ENCODE measurements at places on chromosomes 7 and 10.
A peak's percentile ranks its signal among the peaks of the same experiment; 100 is the strongest.

- no peak for DNase-seq
Measured at GRCh38 chr10:127940866-127941640, 34.1 kb downstream of the PTPRE start.

GRCh38 chr10:104277785-104278184 lies 8.8 kb downstream of the GSTO2 start:
- DNase-seq, result no peak

- DNase-seq, result no peak
Measured at GRCh38 chr10:64286533-64286932, 765.3 kb downstream of the REEP3 start.

GRCh38 chr7:129740574-129741410 lies 129.3 kb downstream of the NRF1 start:
- DNase-seq, result no peak

- no peak for DNase-seq
Measured at GRCh38 chr7:85600395-85600794, 413.5 kb upstream of the SEMA3D start.

DNA sequence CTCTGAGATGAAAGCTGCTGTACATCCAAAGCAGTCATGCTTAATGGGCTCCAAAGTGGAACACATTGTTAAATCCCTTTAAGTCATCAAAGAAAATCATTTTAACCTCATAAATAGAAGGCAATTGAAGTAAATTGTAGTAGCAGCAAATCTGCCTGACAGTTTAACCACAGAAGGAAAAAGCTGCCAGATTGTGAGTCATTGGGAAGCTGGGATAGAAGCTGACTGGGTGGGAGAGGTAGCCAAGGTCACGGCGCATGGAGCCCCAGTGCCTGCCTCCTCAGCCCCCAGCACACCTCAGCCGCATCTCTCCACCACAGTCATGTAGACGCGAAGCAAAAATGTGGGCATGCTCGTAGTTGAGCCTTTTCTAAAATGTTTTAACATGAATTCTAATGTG lies 44.0 kb downstream of the TARP start:
- DNase-seq, result no peak

GRCh38 chr7:24732646-24733413 lies 24.4 kb downstream of the GSDME start:
- DNase-seq, result no peak

GRCh38 chr10:102795453-102796406 lies 41.5 kb downstream of the CYP17A1 start:
- no peak for DNase-seq

DNA sequence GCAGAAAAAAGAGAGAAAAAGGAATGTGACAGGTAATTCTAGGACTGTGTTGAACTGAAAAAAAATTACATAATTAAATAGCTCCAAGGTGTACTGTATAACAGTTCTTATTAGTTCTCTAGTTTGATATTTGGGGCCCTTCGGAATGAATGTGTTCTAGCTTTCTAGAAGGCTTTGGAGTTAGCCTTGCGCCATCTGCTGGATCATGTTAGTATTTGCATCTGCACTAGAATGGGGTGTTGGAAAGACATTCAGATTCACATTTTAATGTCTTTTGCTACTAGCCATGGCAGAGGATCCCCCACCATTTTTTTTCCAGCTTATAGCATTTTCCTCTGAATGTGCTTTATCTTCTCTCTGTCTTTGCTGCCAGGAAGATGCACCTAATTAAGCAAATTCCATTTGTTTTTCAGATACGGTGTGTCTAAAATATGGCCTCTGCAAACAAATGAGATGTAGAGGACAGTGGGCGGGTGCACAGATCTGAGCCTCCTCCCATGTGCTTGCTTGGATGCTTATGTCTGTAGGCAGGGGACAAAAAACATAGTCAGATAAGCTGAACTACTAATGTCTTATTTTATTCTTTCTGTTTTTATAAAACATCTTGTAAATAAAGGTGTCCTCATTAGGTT lies 238.5 kb downstream of the PHF14 start:
- DNase-seq, result peak; percentile 92

DNA sequence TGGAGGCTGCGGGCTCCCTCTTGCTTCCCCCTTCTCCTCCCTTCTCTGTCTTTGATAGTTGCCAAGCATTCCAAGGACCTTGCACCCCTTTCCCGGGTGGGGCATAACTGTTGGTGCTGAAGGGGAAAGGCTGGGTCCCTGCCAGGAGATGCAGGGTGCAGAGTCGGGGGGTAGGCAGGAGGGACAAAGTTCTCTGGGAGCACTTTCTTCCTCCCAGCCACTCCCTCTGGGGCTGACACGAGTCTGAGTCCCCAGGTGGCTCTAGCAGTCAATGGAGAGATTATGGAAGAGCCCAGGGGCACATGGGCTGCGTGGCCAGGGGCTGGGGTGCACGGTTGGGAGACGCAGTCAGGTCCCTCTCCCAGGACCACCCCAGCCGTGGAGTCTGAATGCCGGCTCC lies 2.1 kb downstream of the CLDN15 start:
- DNase-seq, result no peak

DNA sequence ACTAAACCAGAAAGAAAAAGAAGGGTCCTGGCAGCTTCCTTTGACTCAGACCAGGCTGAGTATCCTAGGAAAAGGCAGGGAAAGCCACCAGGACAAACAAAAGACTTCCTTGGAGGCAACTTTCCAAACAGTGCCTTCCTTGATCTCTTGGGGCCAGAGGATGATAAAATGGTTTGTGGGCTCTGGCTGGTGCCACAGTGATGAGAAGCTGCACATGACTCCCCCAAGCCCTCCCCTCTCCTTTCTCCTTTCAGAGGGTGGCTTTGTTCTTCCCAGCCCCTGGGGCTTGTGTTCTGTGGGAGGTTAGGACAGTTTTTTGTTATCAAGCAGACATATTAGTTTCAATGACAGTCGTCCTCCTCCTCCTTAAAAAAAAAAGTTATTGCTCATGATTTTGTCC lies 183.2 kb downstream of the SEM1 start:
- DNase-seq, result no peak

DNA sequence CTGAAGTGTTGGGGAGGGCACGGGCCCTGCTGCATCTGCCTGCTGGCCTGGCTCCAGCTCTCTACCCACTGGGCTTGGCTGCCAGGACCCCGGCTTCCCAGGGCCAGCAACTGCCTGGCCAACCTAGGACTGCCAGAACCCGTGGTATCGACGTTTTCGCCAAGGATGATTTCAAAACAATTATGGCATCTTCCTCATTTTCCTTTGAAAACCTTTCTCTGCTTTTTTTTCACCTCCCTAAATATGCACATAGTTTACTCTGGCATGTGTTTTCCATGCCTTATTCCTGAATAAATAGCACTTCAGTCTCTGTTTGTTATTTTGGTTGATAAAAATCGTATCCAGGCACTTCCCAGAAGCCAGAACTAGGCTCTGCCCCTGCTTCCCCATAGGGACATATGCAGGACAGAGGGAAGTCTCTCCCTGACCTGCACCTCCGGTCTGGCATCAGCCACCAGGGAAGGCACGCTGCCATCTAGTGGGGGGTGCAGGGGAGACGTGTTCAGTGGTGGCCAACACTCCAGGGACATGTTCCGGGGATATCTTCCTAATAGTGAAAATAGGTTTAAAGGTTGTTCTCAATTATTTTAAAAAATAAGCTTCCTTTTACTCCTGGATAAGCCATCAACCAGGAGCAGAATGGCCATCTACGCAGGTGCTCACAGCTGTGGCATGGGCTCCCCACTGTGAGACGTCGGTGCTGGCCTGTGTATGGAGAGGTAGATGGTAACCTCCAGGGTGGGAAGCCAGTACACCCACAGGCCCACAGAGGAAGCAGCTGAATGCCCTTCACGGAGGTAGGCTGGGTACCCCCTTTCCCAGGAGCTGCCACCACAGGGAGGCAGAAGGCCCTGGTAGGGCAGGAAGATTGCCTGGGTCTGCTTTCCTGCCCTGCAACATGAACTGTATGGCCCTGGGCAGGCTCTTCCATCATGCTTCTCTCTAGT lies 30.7 kb upstream of the ANTXRL start:
- no peak for DNase-seq

Data from spinal cord (tissue), 10 donors.